Motor neuron (in vitro differentiated cells): ENCODE measurements at places on chromosomes 3 and 15. TPM values are rescaled to one million over a fixed set of nuclear protein-coding genes. Genes with fewer than 3 reads are reported as not detected.

The INSYN1 gene
- total RNA-seq: 0.49 and 1.3 TPM in 2 replicates

The SH3BP5 gene
- total RNA-seq: 13.6 and 14.3 TPM in 2 replicates

The PLA2G4D gene
- total RNA-seq: 0.31 TPM in 1 of 2 replicates, not detected in the other

The MLF1 gene
- total RNA-seq: 21.0 and 21.7 TPM in 2 replicates

The PATL2 gene
- total RNA-seq: 0.68 and 0.71 TPM in 2 replicates

The GNB4 gene
- 16.3 and 16.9 TPM in 2 replicates for total RNA-seq

The SLC12A1 gene
- 0.05 and 0.11 TPM in 2 replicates for total RNA-seq

The SPTBN5 gene
- 0.97 and 1.5 TPM in 2 replicates for total RNA-seq

The TRIM59 gene
- total RNA-seq: 7.9 and 8.9 TPM in 2 replicates

The SPSB4 gene
- total RNA-seq: 33.4 and 35.9 TPM in 2 replicates

The SATB1 gene
- total RNA-seq: 11.3 and 13.2 TPM in 2 replicates

The GAP43 gene
- total RNA-seq: 267 and 274 TPM in 2 replicates

The FGF7 gene
- 0.05 and 0.38 TPM in 2 replicates for total RNA-seq

The LMCD1 gene
- total RNA-seq: 1.8 and 4.0 TPM in 2 replicates

The SNX4 gene
- total RNA-seq: 26.7 and 27.4 TPM in 2 replicates

The CACNA1D gene
- 9.0 and 19.3 TPM in 2 replicates for total RNA-seq

The RHOV gene
- 0.73 TPM in 1 of 2 replicates, not detected in the other for total RNA-seq

The HRG gene
- 0.19 and 0.56 TPM in 2 replicates for total RNA-seq

The FRMD5 gene
- 0.31 and 0.38 TPM in 2 replicates for total RNA-seq

The PLSCR1 gene
- 2.2 and 2.9 TPM in 2 replicates for total RNA-seq

The GOLGA8M gene
- not detected in 2 replicates for total RNA-seq

The CCDC54 gene
- total RNA-seq: 2.2 and 5.5 TPM in 2 replicates

The FANCD2OS gene
- 0.66 and 1.9 TPM in 2 replicates for total RNA-seq

The SPATA12 gene
- total RNA-seq: 1.6 and 1.8 TPM in 2 replicates

The RTF1 gene
- total RNA-seq: 33.7 and 35.5 TPM in 2 replicates

The ALDH1L1 gene
- total RNA-seq: 0.31 and 0.32 TPM in 2 replicates

The GOLGA8G gene
- total RNA-seq: 0.14 TPM in 1 of 2 replicates, not detected in the other

The SCAANT1 gene
- not detected in 2 replicates for total RNA-seq

The LTF gene
- total RNA-seq: 2.0 and 3.6 TPM in 2 replicates

The NT5DC2 gene
- total RNA-seq: 8.4 and 13.3 TPM in 2 replicates

The XIRP1 gene
- 0.09 and 0.21 TPM in 2 replicates for total RNA-seq

The RYR3 gene
- 2.3 and 2.4 TPM in 2 replicates for total RNA-seq

The SCG5 gene
- 49.7 and 51.2 TPM in 2 replicates for total RNA-seq

The GATA2 gene
- total RNA-seq: 0.26 and 0.37 TPM in 2 replicates

The CELF6 gene
- 6.7 and 7.0 TPM in 2 replicates for total RNA-seq

The MGLL gene
- total RNA-seq: 7.2 and 7.7 TPM in 2 replicates

The BBX gene
- total RNA-seq: 38.1 and 41.3 TPM in 2 replicates

The C3orf20 gene
- 0.35 TPM in 1 of 2 replicates, not detected in the other for total RNA-seq

The PRR23A gene
- total RNA-seq: not detected in 2 replicates

The GLDN gene
- 1.5 and 1.7 TPM in 2 replicates for total RNA-seq

The FAN1 gene
- 19.3 and 20.1 TPM in 2 replicates for total RNA-seq

The GOLGA6D gene
- 0.14 and 0.21 TPM in 2 replicates for total RNA-seq

The TMEM266 gene
- 1.6 and 2.1 TPM in 2 replicates for total RNA-seq

The ALPK3 gene
- total RNA-seq: 0.68 and 0.90 TPM in 2 replicates

The VIPR1 gene
- total RNA-seq: 0.22 and 1.6 TPM in 2 replicates

The FILIP1L gene
- 2.2 and 4.8 TPM in 2 replicates for total RNA-seq

The CELSR3 gene
- total RNA-seq: 13.7 and 16.4 TPM in 2 replicates

The PAK6 gene
- total RNA-seq: 3.7 and 6.1 TPM in 2 replicates

The AADACL2 gene
- 0.10 TPM in 1 of 2 replicates, not detected in the other for total RNA-seq

The CFAP100 gene
- total RNA-seq: 0.90 TPM in 1 of 2 replicates, not detected in the other

The HGD gene
- total RNA-seq: 0.28 TPM in 1 of 2 replicates, not detected in the other

The SUCLG2 gene
- total RNA-seq: 28.3 and 30.9 TPM in 2 replicates

The BUB1B gene
- 32.3 and 39.0 TPM in 2 replicates for total RNA-seq

The CASR gene
- 0.05 and 0.25 TPM in 2 replicates for total RNA-seq

The FAM107A gene
- total RNA-seq: 0.88 and 1.1 TPM in 2 replicates

The GPR160 gene
- 4.0 and 4.8 TPM in 2 replicates for total RNA-seq
